Right forelimb (tissue), 1 donor: ENCODE measurements at places on chromosomes 16 and 17.

DNA sequence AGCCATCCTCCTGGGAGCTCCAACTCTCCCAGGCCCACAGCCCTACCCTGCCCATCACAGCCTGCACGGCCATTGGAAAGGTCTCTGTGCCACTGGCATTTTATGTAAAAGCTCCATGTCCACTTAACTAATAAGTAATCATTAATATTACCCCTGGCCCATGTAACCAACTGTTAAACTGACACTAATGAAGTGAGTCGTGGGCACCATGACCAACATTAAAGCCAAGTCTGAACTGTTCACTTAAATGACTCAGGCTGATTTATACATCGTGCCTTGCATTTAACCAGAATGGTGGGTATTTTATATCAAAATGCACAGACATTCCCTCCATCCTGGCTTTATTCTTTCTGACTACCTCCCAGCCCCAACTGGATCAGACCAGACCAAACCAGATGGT is 229.3 kb downstream of the SOX9 start:
- no peak for DNase-seq

DNA sequence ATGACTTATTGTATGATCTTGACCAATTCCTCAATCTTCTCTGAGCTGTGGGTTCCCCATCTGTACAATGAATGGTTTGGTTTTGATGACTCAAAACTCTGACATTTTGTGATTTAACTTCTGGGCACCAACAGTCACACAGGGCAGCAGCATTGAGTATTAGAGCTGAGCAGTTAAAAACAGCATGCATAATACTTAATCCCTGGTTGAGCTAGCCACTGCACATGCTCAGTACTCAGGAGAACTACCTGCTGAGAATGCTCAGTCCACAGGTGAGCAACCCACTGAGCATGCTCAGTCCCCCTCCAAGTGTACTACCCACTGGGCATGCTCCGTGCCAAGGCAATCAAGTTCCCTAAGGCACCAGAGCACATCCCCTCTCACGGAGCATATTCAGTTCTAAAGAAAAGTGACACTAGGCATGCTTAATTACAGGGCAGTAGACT is 68.7 kb downstream of the AIPL1 start:
- DNase-seq = no peak

DNA sequence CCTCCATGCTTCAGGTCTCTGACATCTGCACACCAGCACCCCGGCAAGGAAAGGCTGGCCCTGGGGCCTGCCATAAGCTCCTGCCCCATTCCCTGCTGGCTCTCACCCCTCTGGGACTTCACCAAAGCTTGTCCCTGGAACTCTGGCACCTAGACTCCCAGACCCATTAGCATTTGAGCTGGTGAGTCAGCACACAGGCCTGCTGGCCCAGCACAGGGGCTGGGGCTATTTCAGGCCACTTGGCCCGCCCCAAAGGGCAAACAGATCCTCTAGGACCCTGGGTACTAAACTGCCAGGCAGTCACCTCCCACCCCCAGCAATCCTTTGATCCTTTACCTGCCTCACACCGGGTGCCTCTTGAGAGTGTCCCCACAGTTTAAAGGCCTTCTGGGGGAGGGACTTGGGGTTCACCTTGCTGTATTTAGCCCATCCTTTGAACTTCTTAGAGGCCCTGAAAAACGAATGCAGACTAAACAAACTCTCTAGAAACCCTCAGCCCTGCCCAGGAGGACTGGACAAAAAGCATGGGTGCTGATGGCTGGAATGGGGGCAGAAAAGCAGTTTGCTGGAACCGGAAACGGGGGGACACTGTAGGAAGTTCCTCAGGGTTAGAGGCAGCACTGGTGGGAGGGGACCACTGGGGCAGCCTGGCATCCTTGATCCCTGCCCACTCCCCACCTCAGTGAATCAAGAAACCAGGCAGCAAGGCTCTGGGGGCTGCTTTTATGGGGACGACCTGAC is 3.2 kb upstream of the SAMD14 start:
- DNase-seq = no peak

DNA sequence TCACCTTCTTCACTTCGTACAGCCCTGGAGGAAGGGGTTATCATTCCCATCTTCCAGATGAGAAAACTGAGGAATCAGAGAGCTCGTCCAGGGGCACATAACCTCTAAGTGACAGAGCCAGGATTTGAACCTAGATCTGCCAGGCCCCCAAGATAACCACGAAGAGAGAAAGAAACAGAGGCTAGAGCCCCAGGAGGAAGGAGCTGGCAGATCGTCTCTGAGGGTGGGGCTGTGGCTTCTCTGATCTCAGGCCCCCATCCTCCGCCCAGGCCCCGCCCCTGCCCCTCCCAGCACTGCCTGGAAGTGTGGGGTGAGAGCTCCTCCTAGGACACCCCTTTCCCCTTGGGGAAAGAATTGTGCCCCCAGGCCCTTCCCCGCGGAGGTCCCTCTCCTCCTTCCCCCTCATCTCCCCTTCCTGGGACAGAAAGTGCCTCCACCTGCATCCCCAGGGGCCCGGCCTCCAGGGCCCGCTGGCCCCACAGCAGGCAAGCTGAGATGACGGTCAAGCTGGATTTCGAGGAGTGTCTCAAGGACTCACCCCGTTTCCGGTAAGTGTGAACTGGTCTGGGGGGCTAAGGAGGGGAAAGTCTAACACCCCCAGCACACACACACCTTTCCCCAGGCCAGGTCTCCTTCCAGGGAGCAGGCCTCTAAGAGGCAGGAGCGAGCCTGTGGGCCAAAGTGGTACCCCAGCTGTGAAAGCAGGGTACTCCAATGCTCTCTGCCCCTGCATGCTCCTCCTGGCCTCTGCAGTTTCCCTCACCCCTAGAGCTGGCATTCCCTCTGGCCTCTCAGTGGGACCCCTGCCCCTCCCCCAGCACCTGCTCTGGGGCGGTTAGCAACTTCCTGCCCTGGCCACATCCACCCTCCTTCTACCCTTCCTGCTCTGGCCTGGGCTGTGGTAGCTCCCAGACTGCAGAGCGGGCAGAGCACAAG is at the start of gene ACAP1:
TSS of gene ACAP1 (plus strand) at position 290 of the 936 bp plus-strand sequence. CDS start at position 496, 206 bp downstream.
- no peak for DNase-seq

GRCh38 chr17:38825762-38826247 is 684 bp upstream of the CWC25 start:
- no peak for DNase-seq

DNA sequence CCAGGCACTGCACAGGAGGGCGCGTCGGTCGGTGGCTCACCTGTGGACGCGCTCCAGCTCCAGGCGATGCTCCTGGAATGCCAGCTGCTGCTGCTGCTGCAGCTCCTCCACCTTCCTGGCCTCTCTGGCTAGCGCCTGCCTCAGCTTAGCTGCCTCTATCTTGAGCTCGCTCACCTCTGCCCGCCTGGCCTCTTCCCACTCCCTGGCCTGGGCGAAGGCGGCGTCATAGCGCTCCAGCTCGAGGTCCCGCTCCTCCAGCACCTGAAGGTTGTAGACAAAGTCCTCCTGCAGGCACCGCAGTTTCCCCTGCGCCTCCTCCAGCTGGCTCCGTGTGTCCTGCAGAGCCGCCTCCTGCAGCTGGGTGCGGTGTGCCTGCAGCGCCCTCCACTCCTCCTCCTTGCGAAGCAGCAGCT is 11.1 kb downstream of the CCDC57 start:
- no peak for DNase-seq

DNA sequence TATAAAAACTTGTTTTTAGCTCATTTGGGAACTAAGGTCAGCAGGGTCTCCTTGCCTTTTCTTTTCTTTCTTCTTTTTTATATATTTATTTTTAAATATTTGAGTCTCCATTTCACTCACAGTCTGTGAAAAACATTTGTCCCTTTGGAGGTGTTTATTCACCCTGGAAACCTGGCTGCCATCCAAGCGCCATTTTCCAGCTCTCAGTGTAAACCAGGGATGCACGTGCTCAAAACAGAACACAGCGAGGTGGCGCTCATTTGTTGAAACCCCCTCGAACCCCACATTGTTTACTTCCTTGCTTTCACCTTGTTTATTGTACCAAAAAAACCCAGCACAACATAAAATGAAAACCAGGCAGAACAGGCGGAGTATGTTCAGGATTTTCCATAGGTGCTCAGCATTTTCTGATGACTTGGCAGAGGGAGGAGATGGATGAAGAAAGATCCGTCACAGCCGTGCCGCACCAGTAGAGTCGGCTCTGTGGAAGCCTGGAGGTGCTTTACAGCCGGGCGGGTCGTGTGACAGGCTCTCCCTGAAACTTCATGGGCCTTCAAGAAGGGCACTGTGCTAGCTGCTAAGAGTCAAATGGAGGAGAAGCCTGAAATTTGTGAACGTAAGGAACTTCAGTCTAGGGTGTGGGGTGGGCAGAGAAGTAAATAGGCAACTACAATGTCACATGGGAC is 284.4 kb downstream of the FOXL1 start:
- DNase-seq = peak; percentile 79

GRCh38 chr17:15946611-15947120 is 1.7 kb downstream of the ADORA2B start:
- no peak for DNase-seq

DNA sequence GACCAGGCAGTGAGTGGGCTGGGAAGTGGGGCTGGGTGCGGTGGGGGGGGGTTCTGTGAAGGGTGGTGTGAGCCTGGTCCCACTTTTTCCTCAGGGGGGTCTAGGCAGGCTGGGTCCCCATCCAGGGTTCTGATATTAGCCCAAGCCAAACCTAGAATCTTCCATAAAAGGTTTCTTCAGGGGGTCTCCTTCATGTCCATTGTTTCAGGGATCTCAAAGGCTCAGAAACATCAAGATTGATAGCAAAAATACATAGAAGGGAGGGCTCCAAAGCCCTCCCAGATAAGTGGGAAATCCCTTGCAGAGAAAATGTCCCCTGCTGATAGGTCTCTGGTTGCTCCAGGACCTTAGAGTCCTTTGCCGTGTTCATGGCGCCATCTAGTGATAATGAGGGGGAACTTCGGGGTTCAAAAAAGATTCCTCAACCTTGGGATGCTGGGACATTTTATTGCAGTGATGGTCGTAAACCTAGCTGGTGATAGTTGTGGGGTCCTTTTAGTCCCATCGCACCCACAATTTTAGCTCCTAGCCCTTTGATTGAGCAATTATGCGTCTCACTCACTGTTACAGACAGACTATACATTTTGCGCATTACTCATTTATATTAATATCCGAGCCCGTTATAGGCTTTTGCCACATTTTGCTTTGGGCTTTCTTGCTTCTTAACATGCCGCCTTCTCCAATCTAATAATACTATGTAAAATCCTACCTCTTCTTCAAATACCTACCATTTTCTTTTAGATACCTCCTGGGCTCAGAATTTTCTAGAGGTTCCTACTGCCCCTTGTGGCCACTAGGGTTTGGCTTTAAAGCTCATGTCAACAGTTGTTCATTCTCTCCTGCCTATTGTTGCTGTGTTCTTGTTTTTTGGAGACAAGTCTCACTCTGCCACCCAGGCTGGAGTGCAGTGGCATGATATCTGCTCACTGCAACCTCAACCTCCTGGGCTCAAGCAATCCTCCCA is 35.1 kb downstream of the IGF2BP1 start:
- DNase-seq = peak; percentile 71

DNA sequence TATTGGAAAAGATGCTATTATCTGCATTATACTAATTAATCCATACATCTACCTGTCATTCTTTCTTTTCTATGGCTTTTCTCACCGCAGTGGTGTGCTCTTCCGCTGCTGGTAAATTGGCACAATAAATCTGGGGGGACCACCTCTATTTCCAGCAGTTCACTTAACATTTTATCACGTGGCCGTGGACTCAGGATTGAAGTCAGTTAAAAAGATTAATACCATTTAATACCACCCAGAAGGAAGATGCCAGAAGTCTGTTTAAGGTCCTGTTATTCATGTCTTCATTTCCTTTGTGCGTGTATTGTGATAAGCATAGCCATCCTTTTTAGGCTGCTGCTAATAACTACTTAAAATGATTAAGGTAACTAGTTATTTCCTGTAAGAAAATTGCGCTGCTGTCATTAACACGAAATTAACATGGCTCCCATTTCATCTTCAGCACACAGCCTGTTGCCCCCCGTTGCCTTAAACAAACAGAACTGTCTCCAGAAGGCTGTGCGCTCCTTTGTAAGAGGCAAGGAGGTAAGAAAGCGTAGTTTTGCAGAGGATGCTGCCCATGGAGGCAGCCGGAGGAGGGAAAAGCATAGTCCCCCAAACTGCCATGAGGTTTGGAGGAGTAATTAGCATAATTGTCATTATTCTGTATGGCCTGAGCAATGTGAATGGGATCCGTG is 414.4 kb downstream of the UTP18 start:
- DNase-seq = no peak

DNA sequence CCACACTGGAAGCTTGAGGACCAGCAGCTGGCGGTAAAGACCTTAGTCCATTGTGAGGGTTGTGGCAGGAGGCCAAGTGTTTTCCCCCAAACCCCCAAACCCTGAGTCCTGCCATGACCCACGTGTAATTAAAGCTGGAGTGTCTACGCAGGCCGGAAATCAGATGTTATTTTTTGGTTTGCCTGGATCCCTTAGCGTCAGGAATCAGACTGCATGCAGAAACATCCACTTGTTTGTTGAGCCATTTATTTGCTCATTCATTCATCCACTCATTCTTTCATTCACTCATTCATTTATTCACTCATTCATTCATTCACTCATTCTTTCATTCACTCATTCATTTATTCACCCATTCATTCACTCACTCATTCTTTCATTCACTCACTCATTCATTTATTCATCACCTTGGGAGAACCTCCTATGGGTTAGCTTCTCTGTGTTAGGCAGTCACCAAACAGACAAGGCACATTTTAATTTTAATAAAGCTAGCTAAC is 313.1 kb downstream of the MAF start:
- DNase-seq = no peak

DNA sequence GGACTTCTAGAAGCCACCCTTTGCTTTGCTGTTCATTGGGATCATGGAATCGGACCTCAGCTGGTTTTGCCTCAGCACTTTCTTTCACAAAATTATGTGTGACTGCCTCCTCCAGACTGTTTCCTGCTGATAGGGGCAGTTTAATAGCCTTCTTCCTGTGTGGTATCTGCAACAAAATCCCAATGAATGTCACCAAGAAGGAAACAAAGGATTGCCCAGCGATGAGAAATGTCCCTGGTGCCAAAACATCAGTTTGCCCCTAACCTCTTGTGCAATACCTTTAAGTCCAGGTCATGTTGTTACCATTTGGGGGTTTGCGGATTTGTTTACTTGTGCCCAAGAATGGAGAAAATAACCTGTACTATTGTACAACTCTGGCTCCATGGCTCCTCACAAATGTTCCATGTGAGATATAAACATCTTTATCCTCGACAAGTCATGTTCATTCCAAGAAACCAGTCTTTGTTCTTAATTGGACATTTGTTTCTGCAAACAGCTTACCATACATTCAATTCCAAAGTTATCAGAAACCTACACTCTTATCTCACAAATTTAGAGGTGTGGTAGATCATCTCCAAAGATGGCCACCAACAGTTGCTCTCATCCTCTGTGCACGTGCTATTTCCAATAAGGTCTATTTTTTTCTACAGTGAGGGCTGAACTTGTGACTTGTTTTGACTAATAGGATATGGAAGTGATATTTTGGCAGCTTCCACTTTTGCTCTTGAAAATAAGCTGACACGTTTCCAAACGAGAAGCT is 14.8 kb downstream of the TAC4 start:
- no peak for DNase-seq

- DNase-seq = no peak
Observed at GRCh38 chr16:86452451-86452850, 57.9 kb upstream of the FOXF1 start.

- no peak for DNase-seq
Observed at GRCh38 chr16:85778873-85779272, 20.5 kb downstream of the EMC8 start.

GRCh38 chr16:84245956-84246678 is 6.3 kb upstream of the KCNG4 start:
- DNase-seq = no peak
